ENCODE measurements at places on chromosomes 12 and 14.

GRCh38 chr12:6925540-6926279, 2.0 kb upstream of the ATN1 start:
- DNase-seq: peak; percentile 70

DNA sequence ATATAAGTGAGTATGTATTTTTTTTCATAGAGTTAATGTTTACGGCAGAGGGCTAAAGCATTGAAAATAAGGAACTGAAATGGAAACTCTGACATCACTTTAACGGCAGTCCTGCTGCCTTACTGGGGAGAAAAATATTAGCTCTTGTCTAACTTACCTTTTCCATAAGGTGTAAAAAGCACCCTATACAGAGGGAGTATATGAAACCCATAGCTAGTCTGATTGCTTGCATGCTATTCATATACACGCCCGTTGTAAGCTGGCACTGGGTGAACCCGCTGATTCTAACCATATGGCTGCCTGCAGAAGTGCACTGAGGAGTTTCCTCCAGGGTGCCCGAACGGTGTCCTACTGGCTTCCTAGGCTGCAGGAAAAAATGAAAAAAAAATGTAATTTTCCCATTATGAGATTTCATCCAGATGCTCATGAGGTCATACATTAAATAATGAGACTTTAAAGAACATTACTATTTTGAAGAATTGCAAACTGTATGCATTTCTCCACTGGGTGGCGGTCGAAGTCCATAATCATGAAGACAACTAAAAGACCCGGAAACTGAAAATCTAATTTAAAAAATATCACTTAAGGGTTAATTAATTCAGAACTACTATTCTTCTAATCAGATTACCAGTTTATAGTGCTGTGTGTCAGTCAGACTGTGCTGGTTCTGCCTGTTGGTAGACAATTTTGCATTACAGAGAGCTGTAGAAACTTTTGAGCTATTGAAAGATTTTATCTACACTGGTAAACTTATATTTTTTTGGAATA, 144.7 kb downstream of the ALX1 start:
- no peak for DNase-seq

DNA sequence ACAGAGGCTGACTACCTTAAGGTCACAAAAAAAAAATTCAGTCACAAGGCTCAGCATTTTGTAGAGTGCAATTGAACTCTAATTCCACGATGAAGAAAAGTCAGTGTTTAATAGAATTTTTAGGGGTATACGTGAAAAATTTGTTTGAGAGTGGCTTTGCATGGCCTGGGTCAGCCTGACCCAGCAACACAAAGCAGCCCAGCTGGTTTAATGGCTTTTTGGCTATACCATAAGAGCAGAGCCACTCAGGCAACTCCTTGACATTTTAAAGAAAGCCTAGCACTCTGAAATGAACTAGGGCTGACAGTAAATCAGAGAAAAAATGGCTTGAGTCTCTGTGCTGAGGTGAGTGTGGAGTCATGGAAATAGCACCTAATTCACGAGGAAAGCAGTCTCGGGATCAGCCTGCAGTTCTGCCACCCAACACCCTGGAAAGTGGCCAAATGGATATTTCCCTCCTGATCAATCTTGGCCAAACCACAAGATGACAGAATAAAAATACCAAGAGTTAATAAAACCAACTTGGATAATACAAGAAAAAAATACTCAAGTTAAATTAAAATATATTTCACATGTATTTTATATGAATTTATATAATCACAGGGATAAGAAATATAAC, 59.5 kb downstream of the GALNT4 start:
- no peak for DNase-seq

DNA sequence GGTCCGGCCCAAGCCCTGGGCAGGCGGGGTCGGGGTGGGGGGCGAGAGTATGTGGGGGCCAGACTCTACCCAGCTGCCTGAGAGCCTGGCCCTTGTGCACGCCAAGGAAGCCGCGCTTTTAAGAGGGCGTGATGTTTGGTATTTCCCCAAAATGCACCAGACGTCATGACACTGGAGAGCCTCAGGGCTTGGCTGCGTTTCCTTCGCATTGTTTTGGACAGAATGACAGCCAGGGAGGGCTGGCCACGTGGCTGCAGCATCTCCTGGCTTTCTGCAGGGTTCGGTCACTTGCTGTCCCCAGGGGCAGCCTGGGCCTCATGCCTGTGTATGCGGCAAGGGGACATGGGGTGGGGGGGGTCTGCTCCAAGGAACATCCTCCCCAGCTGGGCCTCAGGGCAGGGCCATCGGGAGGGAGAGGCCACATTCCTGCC, 16.1 kb upstream of the NUDT14 start:
- DNase-seq: peak; percentile 47

DNA sequence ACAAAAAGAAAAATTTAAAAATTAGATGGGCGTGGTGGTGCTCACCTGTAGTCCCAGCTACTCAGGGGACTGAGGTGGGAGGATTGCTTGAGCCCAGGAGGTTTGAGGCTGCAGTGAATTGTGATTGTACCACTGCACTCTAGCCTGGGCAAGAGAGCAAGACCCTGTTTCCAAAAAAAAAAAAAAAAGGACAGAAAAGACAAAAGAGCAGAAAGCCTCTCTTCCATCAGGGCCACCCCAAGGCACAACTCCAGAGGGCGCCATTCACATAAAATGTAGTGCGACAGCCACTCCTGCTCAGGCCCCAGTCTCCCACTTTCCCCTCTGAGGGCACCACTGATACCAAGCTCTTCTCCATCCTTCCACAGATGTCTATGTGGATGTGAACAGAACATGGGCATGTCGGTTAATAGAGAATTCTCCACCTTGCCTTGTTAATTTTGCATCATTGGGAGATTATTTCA, 41.8 kb downstream of the DGLUCY start:
- DNase-seq: no peak

GRCh38 chr14:63510538-63510937, 32.6 kb downstream of the PPP2R5E start:
- DNase-seq: no peak

DNA sequence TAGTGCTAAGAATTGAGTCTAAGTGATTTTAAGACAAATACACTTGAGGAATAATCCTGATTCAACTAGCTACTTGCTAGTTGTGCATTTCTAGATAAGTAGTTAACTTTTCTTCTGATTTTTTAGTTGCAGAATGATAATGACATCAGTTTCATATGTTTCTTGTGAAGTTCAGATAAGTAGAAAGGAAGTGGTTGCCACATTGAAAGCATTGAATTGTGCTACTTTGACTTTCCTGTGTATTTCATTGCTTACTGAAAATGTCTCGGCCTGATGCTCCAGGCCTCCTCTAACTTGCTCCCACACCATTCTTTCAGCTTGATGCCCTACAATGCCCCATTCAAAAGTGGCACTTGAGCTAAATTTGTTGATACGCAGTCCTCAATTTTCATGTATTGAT, 980.0 kb downstream of the TMTC2 start:
- no peak for DNase-seq

GRCh38 chr12:10393291-10393690, 3.5 kb upstream of the KLRK1 start:
- no peak for DNase-seq

DNA sequence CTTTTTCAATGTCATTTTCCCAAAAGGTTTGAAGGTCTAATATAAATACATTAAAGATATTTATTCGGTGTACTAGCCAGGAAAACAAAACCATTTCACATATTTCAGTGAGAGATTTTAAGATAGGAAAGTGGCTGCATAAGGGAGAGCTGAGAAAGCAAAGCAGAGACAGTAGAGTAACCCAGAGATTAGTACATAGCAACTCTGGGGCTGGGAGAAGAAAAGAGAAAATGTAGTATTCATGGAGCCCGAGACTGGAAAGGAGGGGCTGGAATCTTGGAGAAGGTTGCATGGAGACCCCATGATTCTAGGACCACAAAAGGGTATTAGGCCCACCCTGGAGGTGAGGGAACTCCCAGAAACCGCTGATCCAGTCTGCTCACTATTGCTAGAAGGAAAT, 236.9 kb downstream of the PAWR start:
- no peak for DNase-seq

Measured in neuronal stem cell (in vitro differentiated cells).